ENCODE measurements at places on chromosomes 16 and 17. TPM values are rescaled to one million over a fixed set of nuclear protein-coding genes. Genes with fewer than 3 reads are reported as not detected.

Gene SERPINF2
- 309 TPM for total RNA-seq

Gene CDH8
- total RNA-seq: not detected

Gene PSMD11
- total RNA-seq: 152 TPM

Gene RNF151
- total RNA-seq: not detected

DNA sequence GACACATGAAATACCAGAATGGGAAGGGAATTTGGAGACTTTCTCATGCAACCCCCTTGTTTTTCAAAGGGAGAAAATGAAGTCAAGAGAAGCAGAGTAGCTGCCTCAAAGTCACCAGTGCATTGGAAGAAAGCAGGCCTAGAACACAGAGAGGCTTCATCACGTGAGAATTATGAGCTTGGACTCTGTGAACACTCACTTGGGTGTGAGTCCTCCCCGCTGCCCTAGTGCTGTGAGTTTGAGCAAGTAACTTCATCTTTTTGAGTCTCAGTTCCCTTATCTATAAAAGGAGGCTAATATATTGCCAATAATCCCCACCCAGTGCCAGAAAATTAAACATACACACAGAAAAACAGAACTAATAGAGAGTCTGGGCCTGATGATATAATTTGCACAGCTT is 315.8 kb downstream of the XYLT1 start:
- no peak overlapping the region for H3K27ac ChIP-seq
- no peak overlapping the region for H3K4me3 ChIP-seq
- DNase-seq: no peak
- peaks cover 3% of the 10 kb centered on the region for H3K27me3 ChIP-seq
- no peaks in the 10 kb centered on the region for H3K36me3 ChIP-seq

- no peaks in the 10 kb centered on the region for H3K27me3 ChIP-seq
- no peak overlapping the region for H3K27ac ChIP-seq
- H3K4me3 ChIP-seq: no peak overlapping the region
These were observed 46.8 kb downstream of the ZDHHC7 start for GRCh38 chr16:84964386-84965128.

- no peak overlapping the region for H3K27ac ChIP-seq
- no peak for DNase-seq
- H3K27me3 ChIP-seq: no peaks in the 10 kb centered on the region
- H3K4me3 ChIP-seq: no peak overlapping the region
- H3K4me1 ChIP-seq: peaks cover 71% of the 10 kb centered on the region
- no peaks in the 10 kb centered on the region for H3K36me3 ChIP-seq
These were observed 31.2 kb downstream of the NFATC3 start for GRCh38 chr16:68116256-68116867.

- no peaks in the 10 kb centered on the region for H3K36me3 ChIP-seq
- no peaks in the 10 kb centered on the region for H3K4me1 ChIP-seq
- no peaks in the 10 kb centered on the region for H3K27me3 ChIP-seq
- no peak for DNase-seq
- no peak overlapping the region for H3K27ac ChIP-seq
These were observed 29.5 kb upstream of the ULK2 start for GRCh38 chr17:19897090-19897837.

DNA sequence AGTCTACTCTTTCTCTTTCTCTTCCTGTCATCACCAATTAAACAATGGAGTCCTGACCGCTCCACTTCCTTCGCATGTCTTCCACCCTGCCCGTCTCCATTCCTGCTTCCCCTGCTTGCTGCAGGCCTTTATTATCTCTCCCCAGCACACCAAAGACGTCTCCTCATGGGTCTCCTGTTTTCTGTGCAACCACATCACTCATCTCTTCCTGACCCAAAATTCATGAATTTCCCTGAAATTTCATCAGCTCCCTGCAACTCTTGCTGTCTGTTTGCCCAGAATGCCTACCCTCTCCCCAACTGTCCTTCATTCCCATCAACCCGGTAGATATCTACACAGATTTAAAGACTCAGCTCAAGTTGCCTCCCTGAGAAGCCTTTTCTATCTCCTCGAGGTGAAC is 76.7 kb upstream of the ALOX12 start:
- no peaks in the 10 kb centered on the region for H3K4me1 ChIP-seq
- no peak for DNase-seq
- H3K27me3 ChIP-seq: no peaks in the 10 kb centered on the region

DNA sequence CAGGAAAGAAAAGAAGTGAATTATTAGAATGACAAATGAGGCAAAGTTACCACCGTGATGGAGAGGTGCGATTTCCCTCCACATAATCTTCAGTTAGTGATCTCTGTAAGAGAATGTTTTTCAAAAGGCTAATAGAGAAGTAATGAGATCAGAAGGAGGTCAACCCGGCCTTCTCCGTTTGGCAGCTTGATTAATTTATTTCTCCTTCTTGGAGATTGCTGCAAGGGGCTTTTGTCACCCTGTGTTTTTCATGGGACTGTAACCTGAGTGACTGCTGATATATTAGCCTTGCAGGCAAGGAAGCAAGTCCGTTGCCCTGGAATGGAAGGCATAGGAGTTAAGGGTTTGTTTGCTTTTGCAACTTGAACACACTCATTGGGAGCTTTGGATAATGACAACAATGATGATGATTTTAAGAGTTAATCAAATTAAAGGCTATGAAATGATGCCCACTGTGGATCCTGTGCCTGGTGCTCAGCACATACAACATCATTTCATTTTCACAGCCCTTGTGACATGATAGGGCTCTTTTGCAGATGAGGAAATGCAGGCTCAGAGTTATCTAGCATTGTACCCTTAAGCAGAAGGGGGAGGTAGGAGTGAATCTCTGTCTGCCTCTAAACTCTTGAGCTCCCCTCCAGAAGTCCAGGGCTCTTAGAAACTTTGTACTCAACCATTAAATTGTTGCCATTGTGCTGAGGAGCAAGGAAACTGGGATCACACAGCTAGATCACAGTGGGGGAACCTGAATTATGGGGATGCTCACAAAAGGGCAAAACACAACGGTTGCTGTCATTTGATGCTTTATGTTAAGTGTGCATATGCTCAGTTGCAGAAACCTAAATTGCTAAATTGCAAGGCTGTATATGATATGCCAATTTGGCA is 226.3 kb downstream of the WWOX start:
- no peaks in the 10 kb centered on the region for H3K36me3 ChIP-seq
- no peak overlapping the region for H3K27ac ChIP-seq
- peaks cover 10% of the 10 kb centered on the region for H3K4me1 ChIP-seq
- no peak for DNase-seq

- no peaks in the 10 kb centered on the region for H3K36me3 ChIP-seq
- H3K4me3 ChIP-seq: no peak overlapping the region
- DNase-seq: no peak
- no peaks in the 10 kb centered on the region for H3K4me1 ChIP-seq
- H3K27me3 ChIP-seq: no peaks in the 10 kb centered on the region
- H3K27ac ChIP-seq: no peak overlapping the region
These were observed 87.8 kb upstream of the GOT2 start for GRCh38 chr16:58821886-58822285.

DNA sequence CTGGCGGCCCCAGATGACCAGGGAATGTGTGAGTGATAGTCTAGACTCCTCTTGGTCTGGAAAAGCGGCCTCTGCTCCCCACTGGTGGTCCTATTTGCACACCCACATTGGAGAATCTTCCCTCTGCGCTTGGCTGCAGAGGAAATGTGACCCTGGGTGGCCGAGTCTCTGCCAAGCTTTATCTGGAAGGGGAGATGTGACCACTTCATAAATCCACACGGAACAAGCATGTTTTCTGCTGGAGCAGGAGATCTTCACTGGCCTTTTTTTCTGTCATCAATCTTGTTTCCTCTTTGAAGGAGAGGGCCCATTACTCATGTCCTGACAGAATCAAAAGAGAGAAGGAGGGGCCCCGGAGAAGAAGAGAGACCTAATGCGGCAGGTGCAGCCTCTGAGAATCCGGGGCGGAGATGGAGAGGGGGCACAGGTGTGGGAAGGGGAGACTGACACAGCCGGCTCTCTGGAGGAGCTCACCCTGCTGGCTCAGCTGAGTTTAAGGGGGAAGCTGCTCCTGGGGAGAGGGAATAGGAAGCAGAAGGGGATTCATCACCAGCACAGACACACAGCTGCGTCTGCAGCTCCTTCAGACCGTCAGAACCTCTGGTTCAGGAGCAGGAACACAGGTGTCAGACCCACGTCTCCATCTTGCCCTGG is 116.3 kb downstream of the SOX9 start:
- H3K27ac ChIP-seq: no peak overlapping the region
- H3K4me3 ChIP-seq: no peak overlapping the region
- peaks cover 18% of the 10 kb centered on the region for H3K4me1 ChIP-seq
- H3K27me3 ChIP-seq: peaks cover 26% of the 10 kb centered on the region
- no peaks in the 10 kb centered on the region for H3K36me3 ChIP-seq
- DNase-seq: no peak

DNA sequence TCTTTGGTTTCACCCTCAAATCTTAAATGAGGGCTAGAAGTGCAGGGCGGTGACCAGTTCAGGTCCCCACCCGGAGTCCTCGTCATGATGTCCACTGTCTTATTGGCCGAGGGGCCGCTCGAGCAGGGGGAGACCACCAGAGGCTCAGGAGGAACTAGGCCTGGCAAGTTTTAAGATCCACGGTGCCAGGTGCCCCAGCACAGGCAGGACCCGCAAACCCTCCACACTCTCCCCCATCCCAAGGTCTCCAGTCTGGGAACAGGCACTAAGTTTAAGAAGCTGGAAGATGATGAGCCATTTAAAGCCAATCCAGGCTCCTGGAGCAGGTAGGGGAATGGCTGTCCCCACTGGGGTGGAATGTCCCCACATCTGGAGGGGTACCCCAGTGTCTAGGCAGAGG is 4.1 kb downstream of the DLX3 start:
- H3K4me1 ChIP-seq: peaks cover 28% of the 10 kb centered on the region
- H3K27ac ChIP-seq: no peak overlapping the region
- H3K27me3 ChIP-seq: peaks cover 89% of the 10 kb centered on the region
- H3K36me3 ChIP-seq: no peaks in the 10 kb centered on the region
- no peak for DNase-seq

GRCh38 chr16:79816081-79816497 is 215.6 kb upstream of the MAF start:
- no peak overlapping the region for H3K27ac ChIP-seq
- no peaks in the 10 kb centered on the region for H3K36me3 ChIP-seq
- H3K4me1 ChIP-seq: no peaks in the 10 kb centered on the region
- H3K27me3 ChIP-seq: no peaks in the 10 kb centered on the region
- H3K4me3 ChIP-seq: no peak overlapping the region

Data from HepG2 (cell line).